Mammary microvascular endothelial cell (primary cell): ENCODE measurements at places on chromosomes 7 and 10. TPM values are rescaled to one million over a fixed set of nuclear protein-coding genes. Genes with fewer than 3 reads are reported as not detected.

GPR15LG gene
- not detected in 2 replicates for total RNA-seq

H2BK1 gene
- not detected in 2 replicates for total RNA-seq

HOXA11 gene
- total RNA-seq = 3.1 and 4.0 TPM in 2 replicates

GNG11 gene
- total RNA-seq = 186 and 196 TPM in 2 replicates

PDZD7 gene
- total RNA-seq = 0.07 and 1.8 TPM in 2 replicates

ZNF680 gene
- total RNA-seq = 3.7 and 6.1 TPM in 2 replicates

HBP1 gene
- total RNA-seq = 66.8 and 67.9 TPM in 2 replicates

AGMO gene
- 1.6 and 1.7 TPM in 2 replicates for total RNA-seq

SPDYE5 gene
- total RNA-seq = not detected in 2 replicates

SYT15 gene
- total RNA-seq = under 0.01 and 0.20 TPM in 2 replicates

ECHS1 gene
- 138 and 146 TPM in 2 replicates for total RNA-seq

IRF5 gene
- total RNA-seq = 0.20 and 2.9 TPM in 2 replicates

SAP25 gene
- total RNA-seq = not detected in 2 replicates

FRMD4A gene
- total RNA-seq = 66.2 and 75.3 TPM in 2 replicates

IGFBP3 gene
- 54.2 and 71.4 TPM in 2 replicates for total RNA-seq

TUBAL3 gene
- total RNA-seq = 0.07 and 0.20 TPM in 2 replicates

OPALIN gene
- total RNA-seq = not detected in 2 replicates

PTF1A gene
- not detected in 2 replicates for total RNA-seq

MMP21 gene
- total RNA-seq = 0.07 TPM in 1 of 2 replicates, not detected in the other

AHR gene
- total RNA-seq = 85.8 and 86.9 TPM in 2 replicates

LRRC18 gene
- not detected in 2 replicates for total RNA-seq

UNCX gene
- total RNA-seq = not detected in 2 replicates

CAV1 gene
- total RNA-seq = 1,669 and 1,819 TPM in 2 replicates
